Mesenteric fat pad (tissue), 1 donor: ENCODE measurements at places on chromosomes 6 and 20. TPM values are rescaled to one million over a fixed set of nuclear protein-coding genes. Genes with fewer than 3 reads are reported as not detected.

- DNase-seq: no peak
Observed at GRCh38 chr6:162119341-162119740, 608.2 kb downstream of the PRKN start.

DNA sequence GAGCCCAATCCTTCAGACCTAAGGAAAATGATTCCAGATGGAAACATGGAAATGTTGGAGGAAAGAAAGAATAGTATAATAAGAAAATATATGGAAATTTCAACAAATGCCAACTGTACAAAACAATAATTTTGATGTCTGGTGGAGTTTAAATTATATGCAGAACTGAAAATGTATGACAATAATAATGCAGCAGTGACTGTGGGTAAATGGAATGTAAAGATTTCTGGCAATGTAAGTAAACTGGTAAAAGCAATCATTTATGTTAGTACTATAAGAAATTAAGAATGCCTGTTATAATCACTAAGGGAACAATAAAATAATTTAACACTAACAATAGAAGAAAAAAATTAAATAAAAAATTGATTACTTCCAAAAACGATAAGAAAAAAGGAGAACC lies 89.0 kb downstream of the EDN1 start:
- no peak for DNase-seq

GRCh38 chr20:2745060-2745910 lies 52.7 kb downstream of the EBF4 start:
- no peak for DNase-seq

GRCh38 chr6:124703541-124703940 lies 258.7 kb upstream of the RNF217 start:
- DNase-seq: no peak

- DNase-seq: no peak
Observed at GRCh38 chr20:36113036-36113435, 41.5 kb upstream of the EPB41L1 start.

- DNase-seq: no peak
Observed at GRCh38 chr20:37898233-37899104, 4.5 kb upstream of the VSTM2L start.

DNA sequence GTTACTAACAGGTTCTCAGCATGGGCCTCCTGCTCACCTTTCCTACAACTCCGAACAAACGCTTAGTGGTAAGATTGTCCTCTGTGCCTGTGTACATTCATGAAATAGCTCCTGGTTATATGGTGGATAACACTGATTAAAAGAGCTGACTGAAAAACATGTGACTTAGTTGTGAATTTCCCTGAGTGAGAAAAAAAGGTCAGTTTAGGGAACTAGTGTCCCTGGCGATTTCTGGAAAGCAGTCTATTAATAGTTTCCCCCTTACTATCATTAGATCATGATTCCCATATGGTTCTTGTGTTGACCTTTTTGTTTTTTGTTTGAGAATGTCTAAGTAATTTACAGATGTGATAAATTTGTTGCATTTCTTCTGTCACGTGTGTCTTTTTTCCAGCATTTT lies 15.6 kb downstream of the SNRPC start:
- DNase-seq: no peak

- DNase-seq: no peak
Observed at GRCh38 chr20:3890398-3890751, 1.2 kb downstream of the PANK2 start.

DNA sequence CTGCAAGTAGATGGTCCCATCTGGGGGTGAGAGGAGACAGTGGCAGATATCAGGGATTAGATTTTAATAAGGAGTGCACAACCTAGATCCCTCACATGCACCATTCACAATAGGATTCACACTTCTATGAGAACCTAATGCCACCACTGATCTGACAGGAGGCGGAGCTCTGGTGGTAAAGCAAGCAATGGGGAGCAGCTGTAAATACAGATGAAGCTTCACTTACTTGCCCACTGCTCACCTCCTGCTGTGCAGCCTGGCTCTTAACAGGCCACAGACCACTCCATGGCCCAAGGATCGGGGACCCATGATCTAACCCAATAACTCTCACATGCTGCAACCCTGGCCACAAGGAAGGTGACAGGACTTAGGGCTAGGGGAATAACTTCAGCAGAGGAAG lies 75.4 kb downstream of the ZNF133 start:
- no peak for DNase-seq

GRCh38 chr6:110140650-110141049 lies 38.8 kb downstream of the WASF1 start:
- DNase-seq: no peak

- no peak for DNase-seq
Observed at GRCh38 chr20:63253438-63254231, 628 bp downstream of the NKAIN4 start.

DNA sequence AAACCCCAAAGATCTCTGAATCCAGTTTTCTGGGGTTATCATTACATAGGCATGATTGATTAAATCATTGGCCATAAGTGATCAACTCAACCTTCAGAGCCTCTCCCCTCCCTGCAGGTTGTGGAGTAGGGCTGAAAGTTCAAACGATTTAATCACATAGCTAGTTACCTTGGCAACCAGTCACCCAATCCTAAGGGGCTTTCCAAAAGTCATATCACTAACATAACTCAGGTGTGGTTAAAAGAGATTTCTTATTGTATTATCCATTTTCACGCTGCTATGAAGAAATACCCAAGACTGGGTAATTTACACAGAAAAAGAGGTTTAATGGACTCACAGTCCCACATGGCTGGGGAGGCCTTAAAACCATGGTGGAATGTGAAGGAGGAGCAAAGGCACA lies 935.1 kb upstream of the SLC35B3 start:
- DNase-seq: no peak

DNA sequence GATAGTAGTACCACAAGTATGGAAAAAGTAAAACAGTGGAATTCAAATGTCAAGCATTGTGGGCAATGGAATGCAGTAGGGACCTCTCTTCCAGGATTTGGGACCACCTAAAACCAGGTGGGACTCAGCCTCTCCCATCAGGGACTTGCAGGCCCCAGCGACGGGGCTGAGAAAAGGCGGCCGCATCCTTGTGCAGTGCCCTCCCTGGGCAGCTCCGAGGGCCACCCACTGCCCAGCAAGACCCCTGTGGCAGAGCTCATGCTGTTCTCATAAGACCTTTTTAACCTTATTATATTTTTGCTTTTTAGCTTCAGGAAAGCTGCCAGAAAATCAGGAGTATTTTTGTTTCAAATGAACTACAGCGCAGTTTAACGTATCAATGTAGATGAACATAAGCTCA lies 142.6 kb upstream of the RPS6KA2 start:
- DNase-seq: peak; percentile 59

DNA sequence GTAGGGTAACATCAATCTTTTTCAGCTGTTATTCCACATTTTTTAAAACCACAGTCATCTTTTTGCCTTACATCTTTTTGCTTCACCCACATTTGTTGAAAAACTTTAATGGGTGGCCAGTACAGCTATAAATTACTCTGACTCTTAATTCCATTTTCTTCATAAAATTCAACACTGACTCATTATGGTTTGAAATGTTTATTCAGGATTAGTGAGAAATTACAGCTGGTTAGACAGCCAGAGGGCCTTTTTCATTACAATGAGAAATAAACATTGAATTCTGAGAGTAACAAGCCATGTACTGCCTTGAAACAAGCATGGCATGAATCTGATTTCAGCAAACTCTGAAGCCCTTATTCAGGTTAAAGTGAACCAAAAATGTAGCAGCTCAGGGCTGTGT lies 19.5 kb downstream of the NDUFAF4 start:
- no peak for DNase-seq

DNA sequence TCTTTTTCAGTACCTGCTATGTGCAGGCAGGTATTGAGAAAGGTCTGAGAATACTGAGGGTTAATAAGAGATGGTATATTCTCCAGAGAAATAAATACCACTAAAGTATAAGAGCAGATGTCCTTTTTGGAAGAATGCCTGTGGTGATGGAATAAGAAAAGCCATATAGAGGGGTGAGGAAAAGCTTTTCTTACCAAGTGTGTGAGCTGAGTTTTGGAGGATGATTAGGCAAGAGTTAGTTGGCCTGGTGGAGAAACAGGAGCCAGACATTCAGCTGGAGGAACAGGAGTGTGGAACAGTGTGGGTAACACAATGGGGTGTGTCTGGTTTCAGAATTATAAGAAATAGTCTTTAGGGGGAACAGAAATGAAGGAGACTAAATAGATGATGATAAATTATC lies 19.9 kb downstream of the ZNF451 start:
- no peak for DNase-seq

DNA sequence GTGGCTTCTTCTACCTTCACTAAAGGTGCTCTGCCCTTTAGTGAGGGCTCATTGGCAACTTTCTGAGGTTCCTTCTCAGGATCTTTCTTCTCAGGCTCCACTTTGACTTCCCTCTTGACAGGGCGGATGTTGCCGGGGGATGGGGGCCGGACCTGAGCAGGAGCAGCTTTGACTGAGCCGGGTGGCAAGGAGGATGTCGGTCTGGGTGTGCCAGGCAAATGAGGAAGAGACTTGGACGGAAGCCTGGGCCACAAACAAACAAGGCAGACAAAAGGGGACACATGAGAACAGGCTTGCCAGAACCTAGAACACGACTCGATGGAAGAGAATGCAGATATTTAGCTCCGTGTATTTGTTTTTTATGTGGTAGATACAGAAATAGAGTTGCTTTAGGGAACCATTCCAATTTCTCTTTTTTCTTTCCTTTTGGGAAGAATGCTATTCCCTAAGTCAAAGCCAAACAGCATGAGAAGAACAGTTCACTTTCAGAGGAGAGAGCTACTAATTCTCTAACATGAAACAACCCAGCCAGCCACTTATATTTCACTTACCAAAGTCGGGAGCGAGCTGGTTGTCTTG lies 76.2 kb upstream of the BCLAF1 start:
- DNase-seq: no peak

DNA sequence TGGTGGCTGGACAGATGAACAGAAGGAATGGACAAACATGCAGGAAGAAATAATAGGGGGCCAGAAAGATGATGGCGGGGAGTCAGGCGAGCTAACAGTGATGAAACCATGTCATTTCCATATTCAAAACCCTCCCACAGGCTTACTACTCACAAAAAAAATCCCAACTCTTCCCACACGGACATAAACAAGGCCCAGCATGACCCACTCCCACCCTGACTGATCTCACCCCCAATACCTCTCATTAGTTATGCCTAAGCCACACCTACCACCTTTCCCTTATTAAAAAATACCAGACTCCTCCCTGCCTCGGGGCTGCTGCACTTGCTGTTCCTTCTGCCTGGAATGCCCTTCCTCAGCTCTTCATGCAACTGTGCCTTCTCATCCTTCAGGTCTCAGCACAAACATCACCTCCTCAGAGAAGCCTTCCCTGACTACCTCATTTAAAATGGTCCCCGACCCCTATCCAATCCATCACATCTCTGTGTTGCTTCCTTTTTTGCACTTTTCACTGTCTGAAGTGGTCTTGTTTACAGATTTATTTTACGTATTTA lies 145.8 kb downstream of the PREX1 start:
- DNase-seq: no peak

- DNase-seq: no peak
Observed at GRCh38 chr20:15567219-15567618, 1006.0 kb downstream of the KIF16B start.

- no peak for DNase-seq
Observed at GRCh38 chr6:38443352-38444144, 196.2 kb downstream of the BTBD9 start.

- DNase-seq: no peak
Observed at GRCh38 chr6:144534180-144534579, 249.0 kb downstream of the UTRN start.

DNA sequence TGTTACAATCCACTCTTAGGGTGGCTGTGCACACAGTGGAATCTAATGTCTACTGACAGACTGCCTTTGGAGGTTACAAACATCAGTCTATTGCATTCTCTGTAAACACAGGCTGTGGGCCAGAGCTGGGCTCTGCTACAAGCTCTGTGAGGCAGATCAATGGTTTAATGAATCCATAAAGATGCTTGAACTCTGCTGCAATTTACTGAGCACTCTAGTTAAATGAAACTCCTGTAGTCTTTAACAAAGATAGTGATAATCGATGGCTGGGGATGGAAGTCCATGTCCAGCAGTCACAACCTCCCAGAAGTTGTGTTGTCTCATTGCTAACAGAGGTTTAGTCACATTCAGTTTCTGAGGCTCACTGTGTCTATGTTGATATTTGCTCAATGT lies 50.5 kb downstream of the SOBP start:
- DNase-seq: no peak

DNA sequence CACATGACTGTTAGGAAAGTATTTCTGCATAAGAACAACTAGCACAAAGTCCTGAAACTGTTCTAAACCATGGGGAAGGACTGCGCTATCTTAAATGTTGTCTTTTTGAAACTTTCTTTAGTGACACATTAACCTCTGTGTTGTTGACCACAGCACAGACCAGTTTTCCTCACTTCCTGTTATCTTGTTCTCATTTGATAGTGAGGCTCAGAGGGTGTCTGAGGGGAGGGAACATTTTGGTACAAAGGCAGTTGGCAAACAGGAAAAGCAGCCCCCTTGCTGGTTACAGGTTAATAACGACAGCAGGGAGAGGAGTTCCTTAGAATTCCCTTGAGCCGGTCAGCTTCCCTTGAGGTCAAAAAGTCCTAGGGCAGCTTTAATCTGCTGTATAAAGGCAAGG lies 143.5 kb upstream of the BMP2 start:
- no peak for DNase-seq

- DNase-seq: no peak
Observed at GRCh38 chr6:167647306-167647705, 179.4 kb upstream of the AFDN start.

- DNase-seq: no peak
Observed at GRCh38 chr6:146895101-146895771, 296.5 kb downstream of the ADGB start.

DNA sequence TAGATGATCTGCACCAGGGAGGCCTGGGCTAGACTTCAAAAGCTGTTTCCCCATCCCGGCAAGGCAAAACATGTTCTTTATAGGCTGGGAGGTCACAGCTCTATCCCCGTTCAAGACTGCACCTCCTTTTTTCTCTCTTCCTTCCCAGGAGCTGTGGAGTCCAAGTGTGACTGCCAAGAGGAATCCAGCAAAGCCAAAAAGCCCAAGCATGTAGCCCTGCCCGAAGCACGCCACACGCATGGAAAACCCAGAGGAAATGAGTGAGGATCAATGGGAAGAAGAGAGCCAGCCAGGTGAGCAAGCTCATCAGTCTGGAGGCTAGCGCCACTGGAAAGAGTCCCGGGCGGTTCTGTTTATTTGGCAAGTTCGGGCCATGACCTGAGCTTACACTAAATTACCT lies 240.4 kb downstream of the PRL start:
- DNase-seq: no peak

MCHR2 gene
- total RNA-seq: not detected

CGA gene
- not detected for total RNA-seq

PPP1R16B gene
- total RNA-seq: 24.3 TPM

RIPPLY2 gene
- total RNA-seq: not detected

HMGCLL1 gene
- total RNA-seq: 0.29 TPM

NEDD9 gene
- 107 TPM for total RNA-seq

CAGE1 gene
- total RNA-seq: not detected

C6orf15 gene
- total RNA-seq: not detected

SLC35F1 gene
- total RNA-seq: 0.48 TPM

LAMA4 gene
- 418 TPM for total RNA-seq

CST7 gene
- 11.5 TPM for total RNA-seq

CPNE5 gene
- total RNA-seq: 2.8 TPM

ADGB gene
- not detected for total RNA-seq

AVP gene
- total RNA-seq: 0.96 TPM

TMEM74B gene
- 0.42 TPM for total RNA-seq

HLA-DRB5 gene
- total RNA-seq: 118 TPM
